Fibroblast of villous mesenchyme (primary cell): ENCODE measurements at places on chromosomes 4 and X. TPM values are rescaled to one million over a fixed set of nuclear protein-coding genes. Genes with fewer than 3 reads are reported as not detected.

DNA sequence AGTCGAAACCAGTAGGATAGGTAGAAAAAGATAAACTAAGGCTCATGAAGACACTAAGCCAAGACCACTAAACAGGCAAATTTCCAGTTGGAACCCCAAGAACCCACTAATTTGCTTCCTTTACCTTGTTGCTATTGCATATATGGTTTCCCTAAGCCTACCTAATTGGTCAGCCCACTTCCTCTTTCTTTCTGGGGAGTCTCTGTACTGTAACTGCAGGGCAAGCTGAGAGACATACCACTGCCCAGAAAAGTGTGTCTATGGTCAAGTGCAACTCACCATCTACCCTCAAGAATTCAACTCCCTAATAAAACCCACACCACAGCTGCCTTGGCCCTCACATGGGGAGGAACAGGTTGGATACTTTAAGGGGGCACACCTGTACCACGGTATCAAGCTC lies 28.6 kb downstream of the IDS start:
- DNase-seq: no peak

- DNase-seq: peak; percentile 66
Observed at GRCh38 chrX:9416562-9417348, 48.1 kb upstream of the TBL1X start.

DNA sequence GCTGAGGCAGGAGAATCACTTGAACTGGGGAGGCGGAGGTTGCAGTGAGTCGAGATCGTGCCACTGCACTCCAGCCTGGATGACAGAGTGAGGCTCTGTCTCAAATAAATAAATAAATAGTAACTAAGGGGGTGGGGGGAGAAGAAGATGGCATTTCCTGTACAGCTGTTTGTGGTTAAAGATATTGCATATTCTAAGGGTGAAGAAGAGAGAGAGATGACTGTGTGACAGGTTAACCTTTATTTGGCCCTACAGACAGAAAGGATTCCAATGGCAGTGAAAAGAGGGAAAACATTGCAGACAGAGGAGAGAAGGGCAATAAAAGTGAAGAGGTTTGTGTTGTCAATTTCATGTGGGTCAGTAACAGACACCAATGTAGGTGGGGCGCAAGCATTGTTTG lies 9.4 kb downstream of the TASL start:
- peak; percentile 56 for DNase-seq

DNA sequence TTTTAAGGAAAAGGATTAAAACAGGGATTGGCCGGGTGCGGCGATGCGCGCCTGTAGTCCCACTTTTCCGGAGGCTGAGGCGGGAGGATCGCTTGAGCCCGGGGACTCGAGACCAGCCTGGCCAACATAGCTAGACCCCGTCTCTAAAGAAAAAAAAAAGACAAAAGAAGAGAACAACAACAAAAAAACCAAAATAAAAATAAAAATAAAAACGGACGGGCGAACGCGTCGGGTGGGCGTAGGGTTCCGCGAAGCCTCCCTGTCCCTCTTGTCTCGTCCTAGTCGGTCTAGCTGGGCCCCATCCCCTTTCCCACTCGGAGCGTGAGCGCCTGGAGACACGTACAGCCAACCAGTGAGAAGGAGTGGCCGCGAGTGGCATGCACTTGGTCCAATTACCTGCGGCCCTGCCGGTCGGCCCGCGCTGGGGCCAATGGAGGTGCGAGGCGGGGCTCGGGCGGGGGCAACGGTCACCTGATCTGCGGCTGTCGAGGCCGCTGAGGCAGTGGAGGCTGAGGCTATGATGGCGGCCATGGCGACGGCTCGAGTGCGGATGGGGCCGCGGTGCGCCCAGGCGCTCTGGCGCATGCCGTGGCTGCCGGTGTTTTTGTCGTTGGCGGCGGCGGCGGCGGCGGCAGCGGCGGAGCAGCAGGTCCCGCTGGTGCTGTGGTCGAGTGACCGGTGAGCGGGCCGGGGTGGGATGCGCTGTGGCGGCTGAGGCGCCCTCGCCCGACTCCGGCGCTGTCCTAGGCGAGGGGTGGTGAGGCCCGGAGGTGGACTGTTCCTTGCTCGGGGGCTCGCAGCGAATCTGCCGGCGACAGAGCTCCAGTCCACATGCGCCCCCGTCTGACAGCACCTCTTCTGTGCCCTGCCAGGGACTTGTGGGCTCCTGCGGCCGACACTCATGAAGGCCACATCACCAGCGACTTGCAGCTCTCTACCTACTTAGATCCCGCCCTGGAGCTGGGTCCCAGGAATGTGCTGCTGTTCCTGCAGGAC lies at the start of gene ATP6AP1:
Gene ATP6AP1 (plus strand): TSS at position 502 of the 996 bp plus-strand sequence. CDS start 16 bp downstream, at position 518.
- peak; percentile 94 for DNase-seq

Gene PNCK
- total RNA-seq: under 0.01 and 0.32 TPM in 2 replicates

- DNase-seq: peak; percentile 93
Observed at GRCh38 chr4:110198435-110199416, at the start of gene ELOVL6. Gene ELOVL6 (minus strand): TSS chr4:110198615. CDS start chr4:110198335, 280 bp downstream.

- DNase-seq: peak; percentile 64
Observed at GRCh38 chrX:45070116-45071007, 130.3 kb downstream of the DIPK2B start.

GRCh38 chr4:168621806-168622589 lies 125.1 kb downstream of the PALLD start:
- DNase-seq: peak; percentile 70

Gene BEX3
- 208 and 255 TPM in 2 replicates for total RNA-seq

DNA sequence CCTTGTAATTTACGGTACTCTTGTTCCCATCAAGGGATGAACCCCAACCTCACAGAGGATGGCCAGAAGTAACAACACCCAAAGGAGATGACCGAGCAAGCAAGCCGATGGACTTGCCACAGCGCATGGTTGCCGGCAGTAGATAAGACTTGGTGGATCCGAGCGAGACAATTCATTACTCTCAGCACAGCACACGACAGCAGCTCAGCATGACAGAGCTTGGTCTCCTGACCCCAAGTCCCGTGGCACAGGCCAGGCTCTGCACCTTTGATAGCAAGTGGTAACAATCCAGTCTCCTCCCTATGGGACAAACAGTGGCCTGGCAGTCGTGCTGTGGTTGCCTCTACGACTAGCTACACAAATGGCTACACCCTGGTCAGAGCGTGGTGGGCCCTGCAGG lies 26.3 kb downstream of the RWDD4 start:
- DNase-seq: no peak
